ENCODE measurements at places on chromosomes 7 and 10. TPM values are rescaled to one million over a fixed set of nuclear protein-coding genes. Genes with fewer than 3 reads are reported as not detected.
A peak's percentile ranks its signal among the peaks of the same experiment; 100 is the strongest.

- no peak for DNase-seq
Measured at GRCh38 chr7:1331561-1332467, 99.1 kb downstream of the UNCX start.

DNA sequence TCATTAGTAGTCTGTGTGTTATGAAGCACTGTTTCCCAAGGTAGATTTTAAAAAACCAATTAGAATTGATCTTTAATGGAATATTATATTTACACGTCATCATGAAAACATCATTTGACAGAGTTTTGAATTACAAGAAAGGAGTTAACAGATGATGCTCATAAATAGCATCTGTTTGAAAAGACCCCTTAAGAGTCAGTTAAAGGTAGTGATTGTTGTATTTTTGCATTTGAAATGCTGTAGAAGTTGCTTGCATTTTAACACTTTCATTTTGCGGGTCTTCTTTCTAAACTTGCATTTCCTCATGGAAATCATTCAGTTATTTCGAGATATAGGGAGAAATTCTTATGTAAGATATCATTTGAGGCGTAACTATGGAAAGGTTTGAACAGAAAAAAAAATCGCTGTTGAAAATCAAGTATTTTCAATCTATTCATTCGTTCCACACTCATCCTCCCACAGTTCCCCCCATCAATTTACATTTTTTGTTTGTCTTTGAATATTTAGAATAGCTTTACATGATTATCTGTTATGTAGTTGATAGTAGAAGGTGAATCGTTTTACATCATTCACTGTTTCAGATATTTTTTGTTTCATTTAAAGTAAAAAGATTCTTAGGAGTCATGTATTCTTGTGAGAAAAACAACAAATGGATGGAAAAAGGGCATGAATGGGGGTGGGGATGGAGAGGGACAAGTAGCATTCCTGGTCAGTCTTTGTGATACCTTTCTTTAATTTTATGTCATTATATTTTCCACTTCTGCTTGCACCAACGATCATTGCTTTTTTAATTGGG is 3.0 kb upstream of the SKIDA1 start:
- DNase-seq = no peak

DNA sequence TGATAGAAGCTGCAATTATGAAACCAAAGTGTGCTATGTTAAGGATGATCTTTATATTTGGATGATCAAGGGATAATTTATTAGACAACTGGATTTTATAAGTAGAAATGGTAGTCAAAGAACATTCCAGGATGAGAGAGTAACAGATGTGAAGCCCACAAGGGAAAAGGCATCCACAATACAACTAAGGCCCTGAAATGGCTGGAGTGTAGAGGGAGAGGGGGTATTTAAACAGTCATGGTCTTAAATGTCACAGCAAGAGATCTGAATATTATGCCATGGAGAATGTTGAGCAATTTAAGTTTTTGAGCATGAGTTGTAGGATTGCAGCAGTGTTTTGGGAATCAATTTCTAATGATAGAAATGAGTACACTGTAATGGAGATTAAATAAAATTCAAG is 282.3 kb upstream of the DKK1 start:
- DNase-seq = no peak

DNA sequence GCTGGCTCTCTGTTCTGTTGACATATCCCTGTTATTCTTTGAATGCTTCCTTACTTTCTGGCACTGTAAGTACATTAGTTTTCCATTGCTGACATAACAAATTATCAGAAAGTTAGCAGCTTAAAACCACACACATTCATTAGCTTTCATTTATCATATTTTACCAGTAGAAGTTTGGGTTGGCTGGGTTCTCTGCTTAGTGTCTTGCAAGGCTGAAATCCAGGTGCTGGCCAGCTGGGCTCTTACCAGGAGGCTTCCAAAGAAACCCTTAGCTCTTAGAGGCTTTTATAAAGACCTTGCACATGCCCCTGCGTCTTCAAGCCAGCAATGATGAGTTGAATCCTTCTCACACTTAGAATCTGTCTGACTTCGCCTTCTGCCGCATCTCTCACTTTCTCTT is 160.6 kb downstream of the MLLT10 start:
- no peak for DNase-seq

DNA sequence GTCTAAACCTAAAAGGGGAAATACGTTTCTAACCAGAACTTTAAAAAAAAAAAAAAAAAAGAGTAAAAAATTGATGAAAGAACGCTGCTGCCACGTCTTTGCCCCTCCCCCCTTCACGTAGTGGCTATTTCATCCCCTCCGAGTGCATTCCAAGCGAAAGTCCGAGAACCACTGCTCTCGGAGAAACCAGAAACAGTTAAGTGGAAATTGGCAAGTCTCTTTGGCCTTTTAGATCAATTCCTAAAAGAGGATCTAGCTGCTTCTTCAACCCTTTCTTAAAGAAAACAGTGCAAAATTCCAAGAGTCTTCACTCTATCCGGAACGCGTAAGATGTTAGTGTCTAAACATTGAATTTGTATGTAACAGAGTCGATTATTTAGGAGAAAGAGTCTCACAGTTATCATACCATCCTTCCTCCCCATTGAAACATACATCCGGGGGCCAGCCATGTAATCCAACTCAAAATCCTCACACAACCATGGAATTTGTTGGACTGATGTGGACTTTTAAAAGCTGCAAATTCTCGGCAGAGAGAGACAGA is 1.1 kb downstream of the P4HA1 start:
- DNase-seq = peak; percentile 74

DNA sequence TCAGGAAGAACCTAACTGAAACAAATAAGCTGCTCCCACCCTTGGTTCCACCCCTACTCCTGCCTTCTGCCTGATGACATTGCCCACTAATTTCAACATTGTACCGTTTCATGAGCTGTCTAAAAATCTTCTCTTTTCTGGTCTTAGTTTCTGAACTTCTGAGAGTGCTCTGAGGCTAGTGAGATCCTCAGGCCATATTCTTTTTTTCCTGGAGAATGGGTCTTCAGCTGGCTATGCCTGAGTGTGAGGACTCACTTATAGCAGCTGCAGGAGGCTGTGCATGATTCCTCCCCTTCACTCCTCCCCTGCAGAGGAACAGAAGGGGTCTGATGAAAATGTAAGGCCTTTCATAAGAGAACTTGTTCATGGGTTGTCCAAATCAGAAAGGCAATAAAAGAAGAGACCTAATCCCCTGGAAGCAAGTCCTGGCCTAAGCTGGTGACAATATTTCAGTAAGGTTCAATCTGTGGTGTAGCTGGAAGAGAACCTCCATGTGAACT is 11.1 kb downstream of the HOXA4 start:
- DNase-seq = no peak

The PLEKHS1 gene
- not detected for total RNA-seq

DNA sequence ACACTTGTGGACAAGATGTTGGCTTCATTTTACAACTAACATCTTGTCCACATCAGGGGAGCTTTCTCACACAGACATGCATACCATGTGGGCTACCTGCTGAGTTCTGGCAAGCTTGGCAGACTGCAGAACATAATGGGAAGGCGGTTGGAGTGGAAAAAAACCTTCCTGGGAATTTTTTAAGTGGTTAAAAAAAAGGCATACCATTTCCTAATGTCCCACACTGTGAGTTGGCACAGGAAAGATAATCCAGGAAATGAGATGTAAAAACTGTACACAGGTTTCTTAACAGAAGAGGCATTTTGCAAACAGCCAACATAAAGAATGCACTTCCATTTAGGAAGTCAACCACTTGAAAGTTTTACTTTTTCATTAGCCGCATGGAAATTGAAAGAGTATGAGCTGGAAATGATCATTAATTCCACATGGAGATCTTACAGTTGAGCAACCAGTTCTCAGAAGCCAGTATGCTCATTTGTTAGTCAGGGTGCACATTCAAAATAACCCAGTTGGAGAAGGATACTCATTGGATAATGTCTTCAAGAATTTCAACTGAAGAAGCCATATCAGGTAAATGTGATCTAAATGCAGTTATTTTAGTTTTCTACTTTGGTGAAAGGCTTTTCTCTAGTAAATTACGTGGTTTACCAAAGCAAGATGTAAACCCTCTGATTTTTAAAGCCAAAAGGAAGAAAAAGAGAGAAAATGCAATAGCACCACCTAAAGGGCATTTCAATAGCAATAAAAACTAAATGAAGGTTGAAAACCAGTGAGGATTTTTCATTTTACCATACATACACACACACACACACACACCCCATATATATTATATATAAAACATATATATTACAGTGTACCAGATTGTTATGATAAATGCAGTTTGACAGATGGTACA is 194.0 kb downstream of the TAX1BP1 start:
- no peak for DNase-seq

GRCh38 chr7:47432671-47433563 is 149.0 kb downstream of the TNS3 start:
- DNase-seq = no peak

- DNase-seq = no peak
Measured at GRCh38 chr10:31528831-31529230, 209.8 kb downstream of the ZEB1 start.

The LBX1 gene
- not detected for total RNA-seq
